LoVo (cell line): ENCODE measurements at places on chromosomes 7 and 10.

DNA sequence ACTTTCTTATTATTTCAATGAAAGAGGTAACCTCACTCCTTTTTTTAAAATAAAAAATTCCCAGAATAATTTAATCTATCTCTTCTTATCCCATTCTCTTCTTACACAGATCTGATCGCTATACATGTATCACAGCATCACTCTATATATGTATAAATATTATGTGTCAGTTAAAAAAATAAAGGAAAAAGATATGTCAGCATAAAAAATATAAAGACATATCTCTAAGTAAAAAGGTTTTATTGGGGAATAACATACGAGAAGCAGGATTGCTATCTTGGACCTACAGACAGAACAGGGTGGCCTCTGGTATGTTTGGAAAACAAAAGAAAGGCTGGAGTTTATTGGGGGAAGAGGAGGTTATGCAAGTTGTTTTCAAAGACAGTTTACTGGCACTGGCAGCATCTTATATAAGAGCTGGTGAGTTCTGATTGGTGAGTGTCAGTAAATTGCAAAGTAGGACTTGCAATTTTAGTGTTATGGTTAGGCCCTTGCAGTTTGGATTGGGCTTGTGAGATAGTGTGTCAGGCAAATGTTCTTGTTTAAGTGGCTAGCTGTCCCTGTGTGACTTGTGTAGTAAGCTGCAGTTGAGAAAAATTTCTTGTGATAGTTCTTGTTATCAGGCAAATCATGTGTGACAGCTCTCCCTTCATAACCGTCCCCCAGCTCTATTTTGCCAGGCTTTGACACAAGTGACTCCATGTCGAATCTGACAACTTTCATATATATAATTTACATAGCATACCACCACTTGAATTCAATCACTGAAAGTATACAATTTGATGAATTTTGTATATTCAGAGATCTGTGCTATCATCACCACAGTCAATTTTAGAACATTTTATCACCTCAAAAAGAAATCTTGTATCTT, 118.2 kb downstream of the HBP1 start:
- no peak for DNase-seq

DNA sequence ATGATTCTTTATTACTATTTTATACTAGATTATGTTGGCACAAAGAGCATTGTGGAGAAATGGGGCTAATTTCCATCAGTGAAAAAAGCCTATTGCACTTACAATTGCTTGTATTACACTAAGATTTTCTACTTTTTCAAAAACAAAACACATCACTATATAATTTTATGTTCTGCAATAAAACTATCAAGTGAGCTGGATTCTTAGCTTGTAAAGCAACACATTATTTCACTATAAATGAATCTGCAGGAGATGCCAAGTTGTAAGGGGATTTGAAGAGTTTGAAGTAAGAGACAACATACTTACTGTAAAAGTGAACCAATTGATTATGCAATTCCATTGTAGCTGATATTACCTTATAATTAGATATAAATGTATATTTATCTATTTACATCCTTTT, 333.3 kb upstream of the SEMA3D start:
- DNase-seq: no peak

GRCh38 chr10:9613338-9614075, 1404.2 kb upstream of the CELF2 start:
- no peak for DNase-seq

DNA sequence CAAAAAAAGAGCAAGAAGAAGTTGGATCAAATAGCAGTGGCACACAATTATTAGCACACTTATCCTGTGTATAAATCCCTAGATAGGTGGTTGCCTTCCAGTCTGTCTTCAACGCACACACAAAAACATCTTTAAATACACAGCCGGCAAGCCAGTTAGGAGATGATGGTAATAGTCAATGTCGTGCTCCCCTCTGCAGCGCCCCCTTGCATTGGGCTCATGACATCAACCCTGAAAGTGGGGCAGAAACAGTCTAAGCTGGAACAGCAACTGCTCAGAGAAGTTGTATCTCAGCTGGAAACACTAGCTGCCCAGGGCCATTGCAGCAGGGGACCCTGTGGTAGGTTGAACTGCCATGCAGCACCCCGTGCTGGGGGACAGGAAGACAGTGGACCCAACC, 179.5 kb upstream of the YAE1 start:
- DNase-seq: no peak

- peak; percentile 30 for DNase-seq
Measured at GRCh38 chr7:43553999-43554398, 28.9 kb upstream of the STK17A start.
